Immature natural killer cell (primary cell): ENCODE measurements at places on chromosomes 12 and 14.
A peak's percentile ranks its signal among the peaks of the same experiment; 100 is the strongest.

- DNase-seq, result peak; percentile 22
Observed at GRCh38 chr14:74804219-74804825, 41.2 kb downstream of the YLPM1 start.

- DNase-seq, result no peak
Observed at GRCh38 chr12:50061171-50061570, 3.8 kb downstream of the ASIC1 start.

- no peak for DNase-seq
Observed at GRCh38 chr12:25041006-25041741, 92.3 kb upstream of the BCAT1 start.

GRCh38 chr12:69630191-69630590, 19.5 kb upstream of the LRRC10 start:
- no peak for DNase-seq

DNA sequence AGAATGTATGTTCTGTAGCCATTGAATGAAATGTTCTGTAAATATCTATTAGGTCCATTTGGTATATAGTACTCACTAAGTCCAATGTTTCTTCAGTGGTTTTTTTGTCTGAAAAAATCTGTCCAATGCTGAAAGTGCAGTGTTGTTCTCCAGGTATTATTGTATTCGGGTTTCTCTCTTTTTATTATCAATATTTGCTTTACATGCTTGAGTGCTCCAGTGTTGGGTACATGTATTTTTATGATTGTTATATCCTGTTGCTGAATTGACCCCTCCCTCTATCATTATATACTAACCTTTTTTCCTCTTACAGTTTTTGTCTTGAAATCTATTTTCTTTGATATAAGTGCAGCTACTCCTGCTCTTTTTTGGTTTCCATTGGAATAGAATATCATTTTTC, 382.2 kb downstream of the CCER1 start:
- no peak for DNase-seq

GRCh38 chr14:94129758-94130414, 482 bp upstream of the IFI27L2 start:
- peak; percentile 19 for DNase-seq

- no peak for DNase-seq
Observed at GRCh38 chr12:54719691-54720090, 71.5 kb upstream of the DCD start.

GRCh38 chr12:86600664-86601231, 344.6 kb upstream of the MGAT4C start:
- no peak for DNase-seq

DNA sequence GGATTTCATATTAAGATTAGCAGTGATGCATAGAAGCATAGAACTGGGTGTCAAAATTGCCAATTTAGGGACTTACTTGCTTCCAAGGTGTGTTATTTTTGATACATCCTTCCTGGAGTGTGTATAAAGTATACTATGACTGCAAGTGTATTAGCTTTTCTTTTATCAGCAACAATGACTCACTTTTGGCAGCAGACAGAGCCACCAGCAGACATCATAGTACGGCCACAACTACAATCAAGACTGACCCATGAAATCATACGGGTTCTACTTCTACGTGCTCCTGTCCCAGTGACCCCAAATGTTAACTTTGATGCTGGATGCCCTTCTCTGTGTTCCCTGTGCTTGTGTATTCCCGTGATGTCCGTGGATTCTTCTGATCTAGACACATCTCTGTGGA, 443.9 kb downstream of the TMEM132D start:
- DNase-seq, result no peak

DNA sequence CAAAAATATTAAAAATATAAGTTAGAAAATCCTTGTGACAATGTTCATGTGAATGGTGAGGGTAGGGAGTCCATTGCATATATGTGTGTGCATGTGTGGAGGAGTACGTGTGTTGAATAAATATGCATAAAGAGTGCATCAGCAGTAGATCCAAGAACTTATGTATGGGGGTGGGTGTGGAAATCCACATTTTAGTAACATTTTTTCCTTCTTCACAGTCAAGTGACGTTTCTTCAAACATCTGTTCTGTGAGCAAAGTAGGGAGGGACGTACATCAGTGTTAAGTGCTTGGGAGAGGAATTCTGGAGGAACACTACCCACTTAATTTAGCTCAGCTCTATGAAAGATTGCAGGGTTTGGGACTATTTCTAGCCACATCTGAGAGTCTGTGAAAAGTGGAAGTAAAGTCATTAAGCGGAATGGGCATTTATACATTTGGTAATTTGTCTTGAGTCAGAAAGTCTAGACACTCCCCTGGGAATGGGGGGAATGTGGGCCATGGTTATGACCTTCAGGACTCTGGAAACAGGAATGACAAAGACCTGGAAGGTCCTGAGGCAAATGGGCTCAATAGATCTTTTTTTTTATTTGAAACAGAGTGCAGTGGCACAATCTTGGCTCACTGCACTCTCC, 156.4 kb upstream of the PLXNC1 start:
- DNase-seq, result no peak

DNA sequence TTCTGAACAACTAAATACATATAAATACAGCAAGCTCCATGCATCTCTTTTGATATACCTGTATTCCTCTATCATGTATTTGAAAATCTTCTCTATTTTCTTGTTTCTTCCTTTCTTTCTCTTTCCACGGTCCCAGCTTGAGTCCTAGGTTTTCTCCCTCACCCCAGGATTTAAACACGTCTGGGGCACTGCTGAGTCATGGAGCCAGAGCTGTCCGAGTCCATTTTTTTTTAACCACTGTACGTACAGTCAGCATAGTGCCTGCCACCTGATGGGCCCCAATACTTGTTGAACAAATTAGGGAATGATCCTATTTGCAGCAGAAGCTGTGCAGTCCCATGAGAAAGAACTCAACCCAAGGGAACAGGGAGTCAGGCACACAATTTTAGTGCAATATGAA, 158.1 kb downstream of the ATP23 start:
- no peak for DNase-seq

- DNase-seq, result no peak
Observed at GRCh38 chr12:95674631-95675030, 115.9 kb downstream of the NTN4 start.

DNA sequence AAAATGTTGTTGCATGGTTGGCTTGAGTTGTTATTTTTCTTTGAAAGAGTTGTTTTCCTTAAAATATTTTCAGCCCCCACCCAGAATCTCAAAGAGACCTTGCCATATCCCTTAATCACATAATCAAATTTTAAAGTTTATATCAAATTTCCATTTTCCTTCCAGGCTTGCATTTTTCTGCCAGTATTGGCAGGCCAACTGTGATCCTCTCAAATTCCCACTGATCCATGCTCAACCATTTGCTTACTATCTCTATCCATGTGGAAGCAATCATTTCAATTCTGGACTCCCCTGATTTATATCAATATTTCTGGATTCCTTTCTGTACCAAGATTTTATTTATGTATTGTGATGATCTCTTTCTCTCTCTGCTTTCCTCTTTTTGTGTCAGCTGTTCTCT, 64.2 kb upstream of the PYGL start:
- no peak for DNase-seq

DNA sequence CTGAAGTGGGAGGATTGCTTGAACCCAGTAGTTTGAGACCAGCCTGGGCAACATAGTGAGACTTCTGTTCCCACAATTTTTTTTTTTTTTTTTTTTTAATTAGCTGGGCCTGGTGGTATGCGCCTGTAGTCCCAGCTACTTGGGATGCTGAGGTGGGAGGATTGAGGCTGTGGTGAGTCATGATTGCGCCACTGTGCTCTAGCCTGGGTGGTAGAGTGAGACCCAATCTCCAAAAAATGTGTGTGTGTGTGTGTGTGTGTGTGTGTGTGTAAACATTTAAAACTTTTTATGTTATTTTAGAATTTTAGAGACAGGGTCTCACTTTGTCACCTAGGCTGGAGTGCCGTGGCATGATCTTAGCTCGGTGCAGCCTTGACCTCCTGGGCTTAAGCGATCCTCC, 6.8 kb downstream of the PPP1R36 start:
- no peak for DNase-seq

- no peak for DNase-seq
Observed at GRCh38 chr14:85233756-85234155, 296.2 kb upstream of the FLRT2 start.

DNA sequence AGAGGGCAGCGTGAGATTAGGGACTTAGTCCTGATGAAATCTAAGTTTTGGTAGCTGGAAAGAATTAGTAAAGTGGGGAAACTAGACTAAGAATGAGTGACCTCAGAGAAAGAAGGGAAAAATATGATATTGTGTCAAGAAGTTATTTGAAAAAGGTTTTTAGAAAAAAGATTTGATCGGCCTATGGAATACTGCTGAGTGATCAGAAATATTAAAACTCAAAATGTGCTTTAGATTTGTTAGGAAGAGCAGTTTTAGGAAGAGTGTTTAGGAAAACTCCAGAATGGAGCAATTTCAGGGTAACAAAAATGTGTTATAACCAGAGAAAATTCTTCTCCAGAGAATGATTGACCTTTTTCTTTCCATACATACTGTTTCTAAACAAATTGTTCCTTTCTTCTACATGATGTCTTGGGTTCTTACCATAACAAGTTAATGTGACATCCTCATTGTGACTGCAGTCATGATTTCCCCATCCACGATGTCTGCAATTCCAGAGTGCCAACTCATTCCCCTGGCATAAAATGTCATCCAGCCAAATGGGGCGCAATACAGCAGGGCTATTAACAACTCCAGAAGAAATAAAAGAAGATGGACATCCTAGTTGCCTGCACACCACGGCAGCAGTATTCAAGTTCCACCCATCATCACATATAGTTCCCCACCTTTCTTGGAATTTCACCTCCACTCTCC, 11.8 kb downstream of the CD163L1 start:
- DNase-seq, result no peak

DNA sequence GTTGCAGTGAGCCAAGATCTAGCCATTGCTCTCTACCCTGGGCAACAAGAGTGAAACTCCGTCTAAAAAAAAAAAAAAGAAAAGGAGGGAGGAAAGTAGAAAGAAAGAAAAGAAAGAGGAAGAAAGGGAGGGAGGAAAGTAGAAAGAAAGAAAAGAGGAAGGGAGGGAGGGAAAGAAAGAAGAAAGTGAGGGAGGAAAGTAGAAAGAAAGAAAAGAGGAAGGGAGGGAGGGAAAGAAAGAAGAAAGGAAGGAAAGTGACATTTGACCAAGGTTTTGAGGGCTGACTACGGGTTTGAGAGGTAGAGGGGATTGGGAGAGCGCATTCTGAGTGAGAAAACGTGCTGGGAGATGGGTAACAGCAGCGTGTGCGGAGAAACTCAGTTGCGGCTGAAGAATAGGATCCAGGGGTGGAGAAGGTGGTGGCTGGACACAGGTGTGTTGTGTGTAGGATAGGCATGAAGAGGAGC, 521 bp upstream of the PAPLN start:
- no peak for DNase-seq

GRCh38 chr12:57237932-57238853, 8.7 kb downstream of the SHMT2 start:
- DNase-seq, result no peak

DNA sequence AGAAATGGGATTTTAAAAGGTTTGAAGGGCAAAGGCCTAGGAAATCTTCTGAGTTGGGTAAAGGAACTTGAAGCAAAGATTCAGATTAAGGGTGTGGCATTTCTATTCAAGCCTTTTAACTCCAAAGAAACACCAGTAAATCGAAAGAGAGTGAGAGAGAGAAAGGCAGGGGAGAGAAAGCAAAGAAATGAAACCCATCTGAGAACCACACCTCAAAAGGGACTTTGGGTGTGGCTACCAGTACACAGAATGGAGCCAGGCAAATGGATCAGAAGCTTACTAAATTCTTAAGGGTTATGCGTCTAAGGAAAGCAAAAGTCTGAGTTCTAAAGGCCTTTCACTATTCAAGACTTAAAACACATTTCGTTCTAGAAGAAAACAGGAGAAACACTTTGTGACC, 277.4 kb downstream of the BCL11B start:
- DNase-seq, result no peak

- no peak for DNase-seq
Observed at GRCh38 chr12:28088566-28089272, 101.5 kb upstream of the CCDC91 start.

- DNase-seq, result no peak
Observed at GRCh38 chr14:85061256-85061655, 468.7 kb upstream of the FLRT2 start.

- no peak for DNase-seq
Observed at GRCh38 chr12:15664491-15664890, 124.7 kb downstream of the EPS8 start.

DNA sequence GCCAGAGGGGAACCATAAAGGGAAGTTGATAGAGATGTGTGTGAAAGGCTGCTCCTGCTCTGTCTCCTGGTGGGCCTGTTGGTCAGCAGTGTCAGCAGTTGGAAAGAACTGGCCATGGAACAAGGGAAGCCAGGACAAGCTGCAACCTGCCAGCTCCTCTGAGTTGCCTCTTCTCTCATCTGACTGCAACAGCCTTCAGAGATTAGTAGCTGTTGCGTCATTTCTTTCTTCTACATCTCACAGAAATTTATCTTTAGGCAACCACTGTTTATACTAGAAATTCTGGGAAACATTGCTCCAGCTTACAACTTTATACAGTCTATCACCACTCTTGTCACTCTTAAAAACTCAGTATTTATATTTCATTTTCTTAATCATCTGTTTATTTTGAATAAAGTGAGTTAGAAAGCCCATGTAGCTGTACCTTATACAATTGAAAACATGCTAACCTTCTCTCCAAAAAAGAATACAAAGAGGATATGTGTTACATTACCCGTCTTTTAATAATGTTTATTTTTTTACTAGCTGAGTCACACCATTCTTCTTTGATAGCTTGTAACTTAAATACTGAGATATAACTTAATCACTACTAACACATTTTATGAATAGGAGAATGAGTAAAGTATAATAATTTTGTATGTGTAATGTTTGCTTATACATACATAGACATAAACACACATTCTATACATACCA, 224.2 kb downstream of the LRFN5 start:
- DNase-seq, result no peak

DNA sequence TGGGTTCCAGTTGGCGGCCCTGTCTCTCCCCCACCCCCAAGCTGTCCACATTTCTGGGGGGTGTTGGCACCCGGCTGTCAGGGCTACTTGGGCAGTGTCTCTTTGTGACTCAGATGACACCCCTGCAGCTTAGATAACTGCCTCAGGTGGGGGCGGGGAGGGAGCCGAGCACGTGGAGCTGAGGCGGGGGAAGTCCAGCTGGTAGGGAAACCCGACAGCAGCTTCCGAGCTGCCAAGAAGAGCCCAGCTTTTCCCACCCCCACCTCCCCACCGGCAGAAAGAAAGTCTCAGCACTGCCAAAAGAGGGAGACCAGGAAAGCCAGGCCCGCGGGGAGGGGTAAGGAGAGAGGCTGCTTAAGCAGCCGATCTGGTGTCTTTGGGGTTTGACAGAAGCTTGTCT, 1.4 kb downstream of the LRTM2 start:
- no peak for DNase-seq

GRCh38 chr12:111598637-111599452, at the start of gene ATXN2:
Gene ATXN2, minus strand, starts transcription at chr12:111599315. Its CDS starts 281 bp downstream, at chr12:111599034.
- peak; percentile 16 for DNase-seq
